ENCODE measurements at places on chromosomes 7 and 10.

DNA sequence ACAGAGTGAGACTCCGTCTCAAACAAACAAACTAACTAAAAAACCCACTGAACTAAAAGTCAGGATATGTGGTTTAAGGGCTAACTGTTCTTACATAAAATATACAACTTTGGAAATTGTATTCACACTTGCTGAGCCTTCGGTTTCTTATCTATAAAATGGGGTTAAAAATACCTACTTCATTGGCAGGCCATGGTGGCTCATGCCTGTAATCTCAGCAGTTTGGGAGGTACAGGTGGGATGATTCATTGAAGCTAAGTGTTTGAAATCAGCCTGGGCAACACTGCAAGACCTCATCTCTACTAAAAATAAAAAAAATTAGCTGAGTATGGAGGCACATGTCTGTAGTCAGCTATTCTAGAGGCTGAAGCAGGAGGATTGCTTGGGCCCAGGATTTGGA lies 115.4 kb upstream of the KLF6 start:
- DNase-seq, result no peak

GRCh38 chr10:43231523-43232078 lies 35.3 kb downstream of the RASGEF1A start:
- no peak for DNase-seq

DNA sequence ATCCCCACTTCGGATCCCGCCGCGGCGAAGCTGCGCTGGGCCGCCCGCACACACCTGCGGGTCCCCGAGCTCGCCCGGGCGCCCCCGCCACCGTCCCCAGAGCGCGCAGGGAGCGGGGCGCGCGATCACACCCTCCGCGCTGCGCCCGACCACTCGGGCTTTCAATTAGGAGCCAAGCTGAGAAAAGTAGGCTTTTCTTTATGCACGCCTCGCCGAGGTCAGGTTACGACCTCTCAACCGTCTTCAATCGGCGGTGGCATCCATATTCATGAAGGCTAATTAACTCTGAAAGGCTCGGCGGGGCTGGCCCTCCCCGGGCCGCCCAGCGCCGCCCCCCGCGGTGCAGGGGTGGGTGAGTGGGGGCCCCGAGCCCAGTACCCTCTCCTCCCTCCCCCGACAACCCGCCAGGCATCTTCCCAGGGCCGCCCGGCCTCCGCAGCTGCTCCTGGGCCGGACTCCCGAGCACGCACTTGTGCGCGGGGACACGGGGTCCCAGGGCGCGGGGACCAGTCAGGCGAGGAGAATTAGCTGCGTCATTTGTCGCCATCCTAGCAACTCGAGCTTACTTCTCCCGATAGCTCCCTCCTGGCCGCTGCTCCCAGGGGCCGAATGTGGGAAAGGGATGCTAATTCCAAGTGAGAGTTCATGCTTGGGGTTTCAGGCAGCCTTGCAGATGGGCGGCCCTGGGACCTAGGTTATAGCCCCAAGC lies 155.5 kb upstream of the LYZL2 start:
- DNase-seq, result no peak

GRCh38 chr10:104867966-104868598 lies 227.0 kb downstream of the SORCS3 start:
- no peak for DNase-seq

DNA sequence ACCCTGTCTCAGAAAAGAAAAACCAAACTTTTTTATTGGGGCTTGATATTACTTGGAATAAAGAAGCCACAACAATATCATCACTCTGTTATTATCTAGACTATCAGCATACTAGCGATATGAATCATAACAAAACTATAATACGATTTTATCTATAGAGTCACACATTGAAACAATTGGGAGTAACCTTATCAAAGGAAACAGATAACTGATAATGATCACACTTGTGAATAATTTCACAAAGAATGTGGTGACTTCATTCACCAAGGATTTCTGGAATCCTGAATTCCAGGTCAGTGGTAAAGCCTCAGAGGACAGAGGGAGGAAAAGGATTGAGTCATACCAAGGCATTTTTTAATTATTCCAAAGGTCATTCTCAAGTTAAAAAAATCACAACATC lies 32.1 kb upstream of the NMT2 start:
- DNase-seq, result peak; percentile 83

- no peak for DNase-seq
Observed at GRCh38 chr10:93573051-93573909, 6.8 kb downstream of the FFAR4 start.

GRCh38 chr7:105365541-105366534 lies 22.9 kb downstream of the SRPK2 start:
- no peak for DNase-seq

GRCh38 chr7:44559485-44559884 lies 14.2 kb downstream of the DDX56 start:
- no peak for DNase-seq

GRCh38 chr10:78222096-78222790 lies 188.6 kb downstream of the RPS24 start:
- DNase-seq, result no peak
